NCI-H1092 (cell line): ENCODE measurements at places on chromosomes 4 and X.
A peak's percentile ranks its signal among the peaks of the same experiment; 100 is the strongest.

DNA sequence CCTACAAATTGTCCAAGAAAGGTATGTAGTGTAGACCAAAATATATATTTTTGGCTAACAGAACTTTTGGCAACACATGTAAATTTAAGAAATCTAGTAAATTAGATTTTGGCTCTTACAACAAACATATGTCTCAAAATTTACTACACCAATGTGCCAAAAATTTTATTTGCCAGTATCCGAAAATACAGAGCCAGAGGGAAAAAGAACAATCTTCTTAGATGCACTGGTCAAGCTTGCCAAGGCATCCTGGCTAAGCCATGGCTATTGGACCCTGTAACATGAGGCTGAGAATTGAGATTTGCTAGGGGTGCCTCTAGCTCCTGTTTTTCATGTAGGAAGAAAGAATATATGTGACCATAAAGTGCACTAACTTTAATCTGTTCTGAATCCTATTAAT is 91.8 kb downstream of the GABRG1 start:
- DNase-seq, result no peak

DNA sequence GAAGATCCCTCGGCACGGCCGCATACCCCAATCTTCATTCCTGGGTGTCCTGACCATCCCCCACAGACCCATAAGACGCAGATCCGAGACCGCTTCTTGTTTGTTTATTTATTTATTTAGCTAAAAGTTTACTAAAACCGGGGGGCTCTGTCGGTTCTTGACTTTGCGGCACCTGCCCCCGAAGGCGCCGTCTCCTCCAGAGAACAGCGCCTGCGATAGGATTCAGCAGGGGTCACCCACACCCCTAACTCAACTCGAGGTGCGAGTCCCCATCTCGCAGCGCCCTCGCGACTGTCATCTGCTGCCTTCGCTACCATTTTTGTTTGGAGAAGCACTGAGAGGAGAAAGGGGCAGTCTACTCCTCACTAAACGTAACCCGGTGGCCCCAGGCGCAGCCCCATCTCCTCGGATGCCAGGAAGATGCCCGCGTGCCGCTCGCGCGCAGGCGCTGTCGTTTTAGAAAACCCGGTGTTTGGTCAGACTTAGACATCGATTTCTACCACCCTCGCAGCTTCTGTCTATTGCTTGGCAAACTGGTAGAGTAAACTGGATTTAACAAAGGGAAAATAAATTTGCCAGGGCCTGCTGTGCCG is 18.9 kb upstream of the GPR101 start:
- peak; percentile 20 for DNase-seq

DNA sequence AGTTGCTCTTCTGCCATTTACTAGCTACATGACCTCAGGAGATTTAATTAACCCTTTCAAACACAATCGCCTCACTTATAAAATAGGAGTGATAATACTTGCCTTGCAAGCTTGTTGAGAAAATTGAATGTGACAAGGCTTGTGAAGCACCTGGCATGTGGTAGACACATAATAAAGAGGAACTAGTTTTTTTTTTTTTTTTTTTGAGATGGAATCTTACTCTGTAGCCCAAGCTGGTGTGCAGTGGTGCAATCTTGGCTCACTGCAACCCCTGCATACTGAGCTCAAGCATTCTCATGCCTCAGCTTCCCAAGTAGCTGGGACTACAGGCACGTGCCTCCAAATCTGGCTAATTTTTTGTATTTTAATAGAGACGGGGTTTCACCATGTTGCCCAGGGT is 73.7 kb upstream of the STIM2 start:
- no peak for DNase-seq

DNA sequence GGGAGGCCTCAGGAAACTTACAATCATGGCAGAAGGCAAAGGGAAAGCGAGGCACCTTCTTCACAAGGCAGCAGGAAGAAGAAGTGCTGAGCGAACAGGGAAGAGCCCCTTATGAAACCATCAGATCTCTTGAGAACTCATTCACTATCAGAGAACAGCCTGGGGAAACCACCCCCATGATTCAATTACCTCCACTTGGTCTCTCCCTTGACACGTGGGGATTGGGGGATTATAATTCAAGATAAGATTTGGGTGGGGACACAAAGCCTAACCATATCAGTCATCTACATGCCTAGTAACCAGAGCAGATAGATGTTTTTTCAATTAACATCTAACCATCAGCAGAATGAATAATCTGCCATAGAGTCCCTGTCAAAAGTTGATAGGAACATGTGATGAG is 30.4 kb downstream of the FAM13A start:
- no peak for DNase-seq

DNA sequence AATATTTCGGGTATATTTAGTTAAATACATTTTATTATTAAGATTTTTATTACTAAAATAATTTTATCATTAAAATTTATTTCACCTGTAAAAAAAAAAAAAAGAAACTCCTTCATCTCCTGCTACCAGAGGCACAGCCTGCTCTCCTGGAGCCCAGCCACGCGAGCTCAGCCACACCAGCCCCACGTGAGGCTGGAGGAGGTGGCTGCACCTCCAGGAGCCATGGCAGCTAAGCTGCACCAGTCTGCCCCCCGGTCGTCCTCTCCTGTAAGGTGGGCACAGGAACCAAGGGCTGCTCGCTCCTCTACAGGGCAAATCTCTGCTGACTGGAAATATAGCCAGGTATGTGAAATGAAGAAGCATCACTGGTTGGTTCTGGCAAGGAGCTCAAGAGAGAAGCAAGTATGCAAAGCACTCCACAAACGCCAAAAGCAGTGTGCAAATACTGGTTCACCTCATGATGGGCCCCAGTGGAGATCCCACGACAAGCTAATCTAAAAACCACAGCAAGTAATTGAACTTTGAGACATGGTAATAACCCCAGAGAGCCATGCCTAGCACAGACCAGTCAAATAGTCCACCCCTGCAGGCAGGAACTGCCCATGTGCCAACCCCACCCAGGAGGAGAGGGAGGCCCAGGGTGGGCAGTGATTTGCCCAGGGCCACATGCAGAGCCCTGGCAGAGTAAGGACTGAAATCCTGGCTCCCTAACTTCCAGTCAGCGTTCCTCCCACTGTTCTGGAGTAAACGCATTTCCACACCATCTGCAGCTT is 90.1 kb downstream of the WFS1 start:
- DNase-seq, result no peak

DNA sequence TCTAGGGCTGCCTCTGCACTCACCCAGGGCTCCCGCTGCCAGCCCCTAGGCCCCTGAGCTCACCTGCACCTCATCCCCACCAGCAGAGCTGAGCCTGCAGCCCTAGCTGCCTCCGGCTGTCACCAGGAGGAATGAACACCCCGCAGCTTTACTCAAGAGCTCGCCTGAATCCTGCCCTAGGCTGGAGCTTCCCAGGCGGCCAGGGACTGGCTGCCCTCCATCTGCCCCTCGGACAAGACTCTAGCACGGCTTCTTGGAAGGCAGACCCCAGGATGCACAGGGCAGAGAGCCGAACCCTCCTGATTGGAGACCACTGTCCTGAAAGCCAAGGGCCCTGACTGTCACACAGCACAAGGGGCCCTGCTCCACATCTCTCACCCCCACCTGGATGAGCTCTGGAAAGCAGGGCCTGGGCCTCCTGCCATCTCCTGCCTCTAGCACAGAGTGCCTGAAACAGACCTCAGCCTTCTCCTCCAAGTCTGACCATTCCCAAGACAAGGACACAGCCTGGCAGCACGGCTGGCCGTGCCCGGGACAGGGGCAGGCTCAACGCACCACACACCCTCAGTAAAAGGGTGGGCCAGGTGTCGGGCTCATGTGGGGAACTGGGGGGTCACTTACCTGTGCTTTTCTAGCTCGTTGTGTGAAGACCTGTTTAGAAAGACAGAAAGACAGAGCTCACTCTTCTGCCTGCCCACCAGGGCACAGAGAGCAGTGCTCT is 4.4 kb downstream of the MXD4 start:
- no peak for DNase-seq
